ENCODE measurements at places on chromosomes 3 and 15. TPM values are rescaled to one million over a fixed set of nuclear protein-coding genes. Genes with fewer than 3 reads are reported as not detected.

FEZF2 gene
- total RNA-seq = not detected

ST3GAL6 gene
- 22.2 TPM for total RNA-seq

GRCh38 chr3:158660711-158661110, 11.7 kb downstream of the LXN start:
- no peak for DNase-seq

SPATA12 gene
- not detected for total RNA-seq

- DNase-seq = no peak
Measured at GRCh38 chr3:142148044-142148791, 1.1 kb downstream of the TFDP2 start.

Measured in left cardiac atrium (tissue), 4 donors.